ENCODE measurements at places on chromosomes 12 and 14. TPM values are rescaled to one million over a fixed set of nuclear protein-coding genes. Genes with fewer than 3 reads are reported as not detected.

- no peak for DNase-seq
Observed at GRCh38 chr12:14962797-14963196, 1.4 kb upstream of the ARHGDIB start.

GRCh38 chr14:106787626-106788025 is 1261.2 kb downstream of the TMEM121 start:
- no peak for DNase-seq

Gene TAS2R50
- not detected for polyA plus RNA-seq

Gene RPGRIP1
- polyA plus RNA-seq, result 0.82 TPM

All from forelimb muscle (tissue), 1 donor.